GM23338 (cell line): ENCODE measurements at places on chromosomes 3 and 15. TPM values are rescaled to one million over a fixed set of nuclear protein-coding genes. Genes with fewer than 3 reads are reported as not detected.

- H3K36me3 ChIP-seq: no peaks in the 10 kb centered on the region
- no peaks in the 10 kb centered on the region for H3K4me1 ChIP-seq
- H3K4me3 ChIP-seq: no peak overlapping the region
- DNase-seq: no peak
These were observed 183.2 kb downstream of the NEK10 start for GRCh38 chr3:27186013-27186412.

DNA sequence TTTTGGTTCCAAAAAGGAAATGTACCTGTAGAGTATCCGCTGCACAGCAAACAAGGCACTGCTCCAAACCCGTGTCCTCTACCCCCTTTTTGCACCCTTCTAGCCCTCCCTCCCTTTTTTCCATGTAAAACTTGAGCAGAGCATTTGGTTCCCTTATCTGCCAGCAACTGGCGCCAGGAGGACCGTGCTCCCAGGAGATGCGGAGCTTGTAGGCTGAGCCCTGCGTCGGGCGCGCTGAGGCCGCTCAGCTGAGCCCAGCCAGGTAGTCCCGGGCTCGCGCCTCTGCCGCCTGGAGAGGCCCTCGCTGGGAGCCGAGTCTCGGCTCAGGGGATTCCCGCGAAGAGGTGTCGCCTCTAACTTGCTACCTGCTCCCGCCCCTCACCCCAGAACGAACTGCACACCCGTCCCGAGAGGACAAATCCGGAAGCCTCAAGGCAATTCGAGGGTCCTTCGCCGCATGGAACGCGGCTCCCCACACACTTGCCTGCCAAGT, 575 bp downstream of the TRPM7 start:
- peak overlapping the region; percentile 98 for H3K4me3 ChIP-seq
- no peaks in the 10 kb centered on the region for H3K36me3 ChIP-seq
- peak; percentile 75 for DNase-seq
- H3K4me1 ChIP-seq: peaks cover 16% of the 10 kb centered on the region
- H3K27ac ChIP-seq: peak overlapping the region; percentile 97

DNA sequence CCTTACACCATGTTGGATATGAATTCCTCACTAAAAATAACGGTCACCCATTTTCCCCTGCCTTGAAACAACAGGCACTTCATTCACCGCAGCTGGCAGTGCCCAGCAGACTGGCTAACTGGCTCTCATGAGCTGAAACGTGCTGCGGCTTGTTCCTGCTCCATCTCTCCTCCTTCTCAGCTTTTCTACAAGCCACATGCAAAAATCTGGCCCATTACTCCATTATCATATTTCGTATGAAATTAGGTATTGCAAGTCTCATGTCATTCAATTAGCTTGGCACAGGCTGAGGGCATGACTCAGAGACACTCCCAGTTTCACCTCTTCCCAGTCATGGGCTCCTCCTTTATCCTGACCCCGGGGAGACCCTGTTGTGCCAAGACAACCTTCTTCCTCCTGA, 60.0 kb downstream of the MAGEF1 start:
- H3K27ac ChIP-seq: no peak overlapping the region
- DNase-seq: no peak
- H3K4me3 ChIP-seq: no peak overlapping the region
- H3K27me3 ChIP-seq: no peaks in the 10 kb centered on the region
- H3K36me3 ChIP-seq: no peaks in the 10 kb centered on the region

GRCh38 chr3:51934139-51934850, 7.4 kb downstream of the RRP9 start:
- no peak overlapping the region for H3K27ac ChIP-seq
- peaks cover 7% of the 10 kb centered on the region for H3K36me3 ChIP-seq
- no peaks in the 10 kb centered on the region for H3K4me1 ChIP-seq
- H3K27me3 ChIP-seq: no peaks in the 10 kb centered on the region
- no peak for DNase-seq
- H3K4me3 ChIP-seq: no peak overlapping the region

DNA sequence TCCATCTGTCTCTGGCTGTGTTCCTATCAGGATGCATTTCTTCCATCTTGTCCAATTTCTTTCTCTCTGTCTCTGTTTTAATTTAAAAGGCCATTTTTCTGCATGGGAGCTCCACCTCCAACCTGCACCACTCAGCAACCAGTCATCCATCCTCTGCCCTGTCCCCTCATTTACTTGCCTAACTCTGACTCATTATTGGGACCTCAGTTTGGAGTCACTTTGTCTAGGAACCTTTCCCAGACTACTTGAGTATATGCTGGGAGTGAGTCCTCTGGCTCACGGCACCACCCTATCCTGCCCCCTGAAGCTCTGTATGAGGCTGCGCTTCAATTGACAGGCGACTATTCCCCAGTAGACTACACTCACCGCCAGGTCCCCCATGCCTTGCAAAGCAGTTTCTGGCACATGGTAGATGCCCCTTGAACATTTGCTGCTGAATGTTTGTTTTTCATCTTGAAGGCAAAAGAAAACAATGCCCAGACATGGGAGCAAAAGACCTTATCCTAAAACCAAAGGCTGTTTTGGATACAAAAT, 513.3 kb upstream of the CFAP20DC start:
- H3K27ac ChIP-seq: no peak overlapping the region
- DNase-seq: no peak
- H3K4me1 ChIP-seq: no peaks in the 10 kb centered on the region
- H3K36me3 ChIP-seq: no peaks in the 10 kb centered on the region
- no peaks in the 10 kb centered on the region for H3K27me3 ChIP-seq

- H3K4me3 ChIP-seq: no peak overlapping the region
- no peaks in the 10 kb centered on the region for H3K4me1 ChIP-seq
- no peak overlapping the region for H3K27ac ChIP-seq
- H3K27me3 ChIP-seq: no peaks in the 10 kb centered on the region
These were observed 52.3 kb upstream of the FGF7 start for GRCh38 chr15:49370782-49371181.

DNA sequence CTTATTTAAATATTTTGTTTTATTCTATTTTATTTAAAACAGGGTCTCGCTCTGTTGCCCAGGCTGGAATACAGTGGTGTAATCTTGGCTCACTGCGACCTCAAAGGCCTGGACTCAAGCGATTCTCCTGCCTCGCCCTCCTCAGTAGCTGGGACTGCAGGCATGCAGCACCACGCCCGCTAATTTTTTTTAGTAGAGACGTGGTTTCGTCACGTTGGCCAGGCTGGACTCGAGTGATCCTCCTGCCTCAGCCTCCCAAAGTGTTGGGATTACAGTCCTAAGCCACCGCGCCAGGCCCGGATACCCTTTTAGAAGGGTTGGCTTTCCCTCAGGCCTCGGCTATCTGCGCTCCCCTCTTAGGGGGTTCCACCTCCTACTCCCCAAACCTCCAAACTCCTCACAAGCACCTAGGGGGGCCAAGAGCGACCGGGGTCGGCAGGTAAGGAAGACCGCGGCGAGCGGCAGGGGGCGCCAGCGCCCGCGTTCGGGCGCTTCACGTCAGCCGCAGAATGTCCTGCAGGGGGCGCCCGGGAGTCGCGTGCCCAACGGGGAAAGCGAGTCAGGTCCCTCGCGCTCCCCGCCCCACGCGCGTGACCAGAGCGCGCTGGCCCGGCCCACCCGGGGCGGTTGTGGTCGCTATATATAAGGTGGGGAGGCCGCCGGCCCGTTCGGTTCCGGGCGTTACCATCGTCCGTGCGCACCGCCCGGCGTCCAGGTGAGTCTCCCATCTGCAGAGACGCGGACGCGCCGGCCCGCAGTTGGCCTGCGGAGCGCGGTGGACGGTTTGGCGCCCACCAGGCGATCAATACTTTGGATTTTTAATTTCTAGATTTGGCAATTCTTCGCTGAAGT, 51.8 kb upstream of the GATM start:
- peak; percentile 81 for DNase-seq
- H3K4me3 ChIP-seq: peak overlapping the region; percentile 62
- H3K4me1 ChIP-seq: no peaks in the 10 kb centered on the region
- no peak overlapping the region for H3K27ac ChIP-seq
- peaks cover 52% of the 10 kb centered on the region for H3K27me3 ChIP-seq

- peaks cover 43% of the 10 kb centered on the region for H3K4me1 ChIP-seq
- H3K36me3 ChIP-seq: peaks cover 5% of the 10 kb centered on the region; the same call in 1 of the 2 replicates
- no peak overlapping the region for H3K4me3 ChIP-seq
- H3K27me3 ChIP-seq: no peaks in the 10 kb centered on the region
- no peak overlapping the region for H3K27ac ChIP-seq
These were observed 30.0 kb upstream of the GPR171 start for GRCh38 chr3:151232991-151233390.

Gene BTLA
- not detected in 2 replicates for total RNA-seq

- no peak for DNase-seq
- no peaks in the 10 kb centered on the region for H3K4me1 ChIP-seq
- H3K36me3 ChIP-seq: no peaks in the 10 kb centered on the region
- H3K27me3 ChIP-seq: no peaks in the 10 kb centered on the region
- no peak overlapping the region for H3K27ac ChIP-seq
These were observed 311.9 kb downstream of the FOXP1 start for GRCh38 chr3:71271596-71271995.

DNA sequence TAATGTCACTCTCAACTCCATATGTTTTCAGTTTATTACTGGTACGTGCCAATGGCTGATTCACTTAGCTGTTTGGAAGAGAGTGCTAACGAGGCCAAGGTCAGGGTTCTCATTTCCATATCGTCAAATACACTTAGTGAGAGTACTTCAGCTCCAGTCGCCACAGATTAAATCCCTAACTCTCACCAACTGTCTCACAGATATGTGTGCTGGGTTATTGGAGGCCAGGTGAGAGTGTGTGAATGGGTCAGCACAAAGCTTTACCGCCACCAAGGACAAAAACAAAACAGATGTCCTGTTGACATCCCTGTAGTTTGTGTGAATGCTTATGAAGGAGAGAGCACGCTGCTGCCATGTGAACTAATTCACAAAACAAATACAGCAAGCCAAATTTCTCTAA, 133.5 kb upstream of the TBL1XR1 start:
- DNase-seq: no peak
- H3K4me1 ChIP-seq: no peaks in the 10 kb centered on the region
- no peak overlapping the region for H3K4me3 ChIP-seq
- H3K36me3 ChIP-seq: no peaks in the 10 kb centered on the region

GRCh38 chr15:47725906-47726305, 8.6 kb downstream of the SEMA6D start:
- H3K27ac ChIP-seq: no peak overlapping the region
- no peak for DNase-seq

- H3K4me1 ChIP-seq: no peaks in the 10 kb centered on the region
- peaks cover 10% of the 10 kb centered on the region for H3K36me3 ChIP-seq
- DNase-seq: no peak
- no peak overlapping the region for H3K27ac ChIP-seq
These were observed 184.4 kb upstream of the BHLHE40 start for GRCh38 chr3:4794798-4795197.

Gene MLF1
- total RNA-seq: 36.6 and 40.3 TPM in 2 replicates

DNA sequence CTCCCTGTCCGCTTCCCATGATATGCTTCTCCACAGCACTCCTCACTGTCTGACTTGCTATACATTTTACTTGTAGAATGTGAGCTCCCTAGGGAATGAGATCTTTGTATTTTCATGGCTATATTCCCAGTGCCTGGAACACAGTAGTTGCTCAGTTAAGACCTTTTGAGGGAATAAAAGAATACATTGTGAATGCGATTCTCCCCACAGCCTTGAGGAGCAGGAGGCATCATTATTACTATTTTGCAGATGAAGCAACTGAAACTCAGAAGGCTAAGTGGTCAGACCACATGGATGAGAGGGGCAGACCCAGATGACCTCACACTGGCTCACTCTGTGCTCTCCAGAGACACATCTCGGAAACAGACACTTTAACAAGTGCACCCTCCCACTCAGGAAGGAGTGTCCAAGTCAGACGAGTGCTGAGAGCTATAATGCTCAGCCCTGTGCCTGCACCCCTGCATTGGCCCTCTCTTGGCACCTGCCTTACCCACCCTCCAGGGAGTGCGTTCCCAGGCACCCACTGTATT, 46.8 kb downstream of the SST start:
- H3K27me3 ChIP-seq: peaks cover 35% of the 10 kb centered on the region
- H3K36me3 ChIP-seq: no peaks in the 10 kb centered on the region
- no peak for DNase-seq
- peaks cover 28% of the 10 kb centered on the region for H3K4me1 ChIP-seq
- H3K27ac ChIP-seq: no peak overlapping the region
- no peak overlapping the region for H3K4me3 ChIP-seq

DNA sequence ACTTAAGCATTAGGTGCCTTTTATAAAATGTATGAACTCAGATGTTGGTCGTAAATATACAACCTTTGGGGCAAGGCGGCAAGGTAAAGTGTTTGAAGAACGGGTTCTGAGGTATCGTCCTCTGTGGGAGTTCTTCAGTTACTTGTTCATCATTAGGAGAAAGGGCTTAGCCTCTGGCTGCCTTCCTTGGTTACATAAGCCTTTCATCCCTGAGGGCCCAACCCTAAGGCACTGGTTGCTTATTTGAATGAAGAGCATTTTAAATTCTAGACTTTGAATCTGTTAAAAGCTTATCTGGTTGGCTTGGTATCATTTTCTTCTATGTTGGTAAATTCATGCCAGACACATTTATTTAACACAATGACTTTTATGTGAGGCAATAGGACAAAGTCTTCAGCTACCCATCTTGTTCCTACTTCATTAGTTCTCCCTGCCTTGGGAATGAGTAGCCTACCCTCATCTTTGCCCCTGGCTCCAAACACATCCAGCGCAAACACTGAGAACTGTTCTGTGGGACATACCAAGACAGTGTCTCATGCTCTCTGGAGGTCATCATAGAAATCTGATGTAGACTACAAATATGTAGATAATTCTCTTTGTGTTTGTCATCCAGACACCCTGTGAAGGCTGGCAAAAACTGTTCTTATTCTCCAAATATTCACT, 12.4 kb upstream of the CCDC80 start:
- no peak overlapping the region for H3K27ac ChIP-seq
- no peak overlapping the region for H3K4me3 ChIP-seq
- H3K36me3 ChIP-seq: no peaks in the 10 kb centered on the region
- H3K4me1 ChIP-seq: no peaks in the 10 kb centered on the region

DNA sequence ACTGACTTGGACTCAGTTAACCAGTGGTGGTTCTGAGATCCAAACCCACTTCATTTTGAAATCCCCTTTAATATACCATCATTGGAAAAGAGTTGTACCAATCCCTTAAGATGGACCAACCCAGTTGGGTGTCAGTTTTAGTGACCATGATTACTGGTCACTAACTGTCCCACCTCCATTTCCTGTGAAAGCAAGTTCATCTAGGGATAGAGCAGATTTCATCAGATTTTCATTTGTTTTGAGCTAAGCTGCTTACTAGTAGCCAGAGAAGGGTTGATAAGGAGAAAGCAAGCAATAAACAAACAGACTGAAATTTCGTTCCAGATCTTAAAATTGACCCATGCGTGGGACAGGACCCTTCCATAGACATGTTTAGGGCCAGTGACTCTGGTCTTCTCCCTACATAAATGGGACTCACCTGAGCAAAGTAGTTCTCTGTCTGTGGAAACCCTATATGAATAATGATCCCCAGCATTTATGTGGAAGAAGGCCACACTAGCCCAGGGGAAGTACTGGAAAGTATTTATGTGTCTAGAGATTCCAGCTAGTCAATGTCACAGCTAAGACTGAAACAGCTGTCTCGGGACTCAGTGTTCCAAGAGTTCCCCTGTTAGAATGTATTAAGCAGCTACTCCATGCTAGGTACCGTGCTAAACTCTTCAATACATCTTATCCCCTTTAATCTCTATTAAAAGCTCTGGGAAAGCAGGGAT, 196.0 kb upstream of the BCL6 start:
- H3K27ac ChIP-seq: no peak overlapping the region
- H3K4me3 ChIP-seq: no peak overlapping the region
- H3K27me3 ChIP-seq: no peaks in the 10 kb centered on the region
- no peaks in the 10 kb centered on the region for H3K36me3 ChIP-seq

GRCh38 chr3:31661993-31662670, 129.4 kb downstream of the STT3B start:
- no peaks in the 10 kb centered on the region for H3K27me3 ChIP-seq
- DNase-seq: no peak
- no peak overlapping the region for H3K4me3 ChIP-seq
- no peak overlapping the region for H3K27ac ChIP-seq
- H3K36me3 ChIP-seq: peaks cover 22% of the 10 kb centered on the region
